ENCODE measurements at places on chromosomes 13 and 19.

DNA sequence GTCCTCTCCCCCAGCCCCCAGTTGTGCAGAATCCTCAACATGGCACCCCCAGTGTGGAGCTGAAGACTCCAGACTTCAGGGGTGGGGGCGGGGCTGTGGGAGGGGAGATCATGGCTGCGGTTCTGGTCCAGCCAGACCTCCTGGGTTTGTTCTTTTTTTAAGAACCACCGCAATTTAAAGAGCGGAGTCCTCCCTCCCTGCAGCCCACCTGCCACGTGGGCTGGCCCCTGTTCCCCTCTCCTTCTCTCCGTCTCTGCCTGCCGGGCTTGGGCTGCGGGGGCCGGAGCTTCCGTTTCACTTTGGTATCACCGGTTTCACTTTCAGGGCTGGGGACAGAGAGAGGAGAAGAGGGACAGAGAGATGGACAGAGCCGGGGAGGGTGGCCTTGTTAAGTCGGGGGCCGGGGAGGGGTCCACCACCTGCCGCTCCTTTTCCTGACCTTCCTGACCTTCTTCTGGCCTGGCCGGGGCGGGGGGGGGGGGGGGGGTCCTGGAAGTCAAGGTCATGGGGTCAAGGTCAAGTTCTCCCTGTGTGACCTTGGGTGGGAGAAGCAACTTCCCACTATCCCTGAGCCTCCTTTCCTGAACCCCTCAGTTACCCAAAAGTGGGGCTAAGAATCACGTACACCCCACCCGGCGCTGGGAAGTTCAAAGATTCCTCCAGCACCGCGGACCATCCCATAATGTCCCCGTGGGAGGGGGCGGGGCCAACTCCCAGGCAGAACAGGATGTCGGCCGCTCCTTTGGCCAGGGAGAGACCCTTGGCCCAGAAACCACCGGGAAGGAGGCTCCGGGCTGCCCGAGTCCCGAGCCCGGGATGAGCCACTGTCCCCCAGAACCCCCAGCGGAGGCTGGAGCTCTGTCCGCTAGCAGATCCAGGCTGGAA is 11.3 kb upstream of the ZBTB7A start:
- DNase-seq = no peak

DNA sequence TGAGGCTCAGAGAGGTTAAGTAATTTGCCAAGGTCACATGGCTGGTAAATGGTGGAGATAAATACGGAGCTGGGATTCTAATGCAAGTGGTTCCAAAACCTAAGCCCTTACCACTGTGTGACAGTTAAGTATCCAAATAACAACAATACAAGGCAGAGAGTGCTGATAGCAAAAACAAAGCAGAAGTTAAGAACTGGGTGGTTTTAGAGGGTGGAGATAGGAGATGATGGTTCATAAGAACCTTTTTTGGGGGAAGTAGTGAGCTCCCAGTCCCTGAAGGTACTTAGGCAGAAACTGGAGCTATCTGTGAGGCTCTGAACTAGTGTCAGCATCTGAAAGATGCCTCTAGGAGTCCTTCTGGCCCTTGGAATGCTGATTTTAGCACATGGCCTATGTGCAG is 56.2 kb upstream of the UBE2L5 start:
- DNase-seq = no peak

DNA sequence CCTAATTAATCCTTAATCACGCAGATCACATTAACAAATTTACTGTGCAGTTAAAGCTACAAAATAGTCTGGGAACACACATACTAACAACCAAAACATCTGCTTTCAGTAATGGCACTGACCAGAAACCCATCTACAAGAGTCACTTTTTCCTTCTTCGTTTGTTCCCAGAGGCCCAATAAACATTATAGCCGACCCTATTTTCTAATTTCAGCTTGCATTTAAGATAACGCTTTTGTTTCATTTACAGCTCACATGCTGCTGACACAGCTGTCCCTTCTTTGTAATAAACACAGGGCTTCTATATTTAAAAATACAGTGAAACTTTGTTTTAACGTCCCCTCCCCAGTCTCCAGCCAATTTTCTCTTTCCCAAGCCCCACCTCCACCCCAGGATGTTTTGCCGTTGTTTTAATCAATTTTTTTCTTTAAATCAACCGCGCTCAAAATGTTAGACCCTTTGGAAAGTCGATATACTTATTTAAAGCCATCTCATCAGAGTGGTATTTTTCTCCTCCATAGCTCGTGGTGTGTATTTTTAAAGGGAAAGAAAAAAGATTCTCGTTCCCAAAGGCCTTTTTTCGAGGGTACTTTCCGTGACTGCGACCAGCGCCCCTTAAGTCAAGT is 1.7 kb upstream of the WBP4 start:
- DNase-seq = no peak

- DNase-seq = no peak
Measured at GRCh38 chr19:907183-907853, 5.7 kb downstream of the R3HDM4 start.

GRCh38 chr19:28632371-28633080 is 580.4 kb downstream of the UQCRFS1 start:
- no peak for DNase-seq

GRCh38 chr13:40315416-40316064 is 350.9 kb downstream of the FOXO1 start:
- peak; percentile 29 for DNase-seq

DNA sequence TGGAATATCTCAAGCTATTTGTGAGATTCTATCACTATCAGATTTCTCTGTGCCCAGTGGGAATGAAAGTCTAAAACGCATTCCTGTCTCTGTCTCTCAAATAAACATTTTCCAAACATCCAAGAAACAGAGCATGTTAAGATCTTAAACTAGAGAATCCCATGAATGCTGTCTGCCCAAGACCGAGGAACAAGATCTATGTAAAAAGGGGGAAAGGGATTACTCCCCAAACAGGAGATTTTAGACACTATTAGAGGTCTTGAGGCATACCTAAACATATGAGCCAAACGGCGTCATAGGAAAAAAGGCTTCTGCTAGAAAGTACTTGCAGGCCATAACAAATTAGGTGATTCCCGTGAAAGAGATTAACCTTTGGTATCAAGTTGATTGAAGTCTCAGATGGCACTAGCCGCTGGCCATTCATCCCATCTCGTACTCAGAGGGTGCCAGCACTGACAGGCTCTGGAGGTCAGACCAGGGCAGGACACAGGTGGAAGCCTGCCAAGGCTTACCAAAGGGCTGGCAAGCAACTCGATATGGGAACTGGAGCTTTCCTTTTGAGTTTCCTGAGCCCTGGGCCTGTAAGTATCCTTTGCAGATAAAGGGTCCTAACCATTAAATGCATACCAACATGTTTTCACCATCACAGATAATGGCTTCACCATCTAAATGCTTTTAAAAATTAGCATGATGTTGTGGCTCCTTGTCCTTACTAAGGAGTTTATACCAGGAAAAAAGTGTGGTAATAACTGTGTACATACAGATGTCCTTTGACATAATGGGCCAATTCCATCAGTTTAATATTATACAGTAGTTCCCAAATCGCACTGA is 225.2 kb downstream of the FOXO1 start:
- no peak for DNase-seq

DNA sequence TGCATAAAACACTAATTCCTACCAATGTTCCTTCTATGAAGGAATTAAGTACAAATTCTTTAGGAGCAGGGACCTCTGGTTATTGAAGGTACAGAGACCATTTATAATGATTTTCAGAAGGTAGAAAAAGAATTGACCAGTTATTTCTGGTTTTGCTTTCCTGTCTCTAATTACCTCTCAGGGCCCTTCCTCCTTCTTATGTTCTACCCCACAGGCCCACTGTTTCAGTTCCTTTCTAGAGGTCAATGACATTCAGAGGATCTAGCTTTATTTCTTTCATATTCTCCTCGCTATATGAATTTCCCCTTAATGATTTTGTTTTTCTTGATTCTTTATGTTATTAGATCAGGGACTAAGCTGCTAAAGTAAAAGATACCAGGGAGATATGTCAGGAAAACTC is 345.0 kb upstream of the SPRY2 start:
- no peak for DNase-seq

DNA sequence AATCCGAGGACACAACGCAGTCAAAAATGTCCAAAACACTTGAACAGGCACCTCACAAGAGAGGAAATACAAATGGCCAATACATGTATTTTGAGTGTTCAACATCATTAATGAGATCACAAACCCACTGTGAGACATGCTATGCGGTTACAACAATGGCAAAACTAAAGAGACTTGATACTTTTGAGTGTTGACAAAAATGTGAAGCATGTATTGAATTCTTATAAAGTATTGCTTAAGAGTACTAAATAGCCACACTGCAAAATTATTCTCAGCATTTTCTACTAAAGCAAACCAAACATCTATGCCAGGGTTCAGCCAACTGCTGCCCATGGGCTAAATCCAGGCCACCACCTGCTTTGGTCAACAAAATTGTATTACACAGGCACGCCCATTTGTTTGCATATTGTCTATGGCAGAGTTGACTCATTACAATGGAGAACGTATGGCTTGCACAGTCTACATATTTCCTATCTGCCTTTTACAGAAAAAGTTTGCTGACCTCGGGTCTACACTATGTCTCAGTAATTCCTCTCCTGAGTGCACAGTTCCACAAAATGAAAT is 135.3 kb downstream of the B3GLCT start:
- DNase-seq = no peak

GRCh38 chr19:22620401-22620800 is 13.7 kb upstream of the ZNF492 start:
- no peak for DNase-seq

- DNase-seq = no peak
Measured at GRCh38 chr13:34031610-34032009, 213.7 kb downstream of the RFC3 start.

DNA sequence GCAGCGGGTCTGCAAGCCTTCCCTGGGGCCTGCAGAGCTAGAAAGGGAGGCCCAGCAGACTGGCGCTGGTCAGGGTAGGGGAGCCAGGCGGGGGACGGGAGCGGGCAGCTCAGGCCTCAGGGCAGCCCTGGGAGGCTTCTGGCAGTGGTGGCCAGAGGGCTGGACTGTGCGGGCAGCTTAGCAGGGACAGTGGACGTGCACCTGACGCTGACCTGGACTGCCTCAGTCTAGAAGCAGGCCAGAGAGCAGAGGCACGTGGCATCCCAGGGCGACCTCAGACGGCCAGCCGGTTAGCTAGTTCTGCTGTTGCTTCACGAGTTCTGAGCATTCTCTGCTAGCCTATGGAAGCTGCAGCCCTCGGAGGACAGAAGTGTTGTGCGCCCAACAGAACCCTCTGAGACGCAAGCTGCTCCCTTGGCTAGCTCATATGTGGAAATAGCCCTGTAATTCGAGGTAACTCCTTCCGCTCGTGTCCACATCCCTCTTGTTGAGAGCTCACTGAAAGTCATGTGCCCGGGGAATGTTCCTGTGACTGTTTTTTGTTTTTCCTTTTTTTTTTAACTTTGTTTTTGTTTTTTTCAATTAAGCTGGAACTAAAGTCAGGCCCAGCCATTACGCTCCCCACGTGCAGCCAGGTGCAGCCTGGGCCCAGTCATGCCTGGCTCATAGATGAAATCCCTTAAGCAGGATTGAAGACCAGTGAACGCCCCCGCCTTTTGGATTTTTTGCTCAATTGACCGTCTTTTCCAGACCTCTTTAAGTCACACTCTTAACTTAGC is 1.9 kb upstream of the FAM174C start:
- no peak for DNase-seq

GRCh38 chr13:39616087-39616694 is 13.2 kb upstream of the LHFPL6 start:
- DNase-seq = no peak

- peak; percentile 74 for DNase-seq
Measured at GRCh38 chr19:18021121-18021755, 13.3 kb downstream of the ARRDC2 start.

GRCh38 chr13:43687038-43687437 is 99.7 kb downstream of the ENOX1 start:
- no peak for DNase-seq

GRCh38 chr19:8044018-8044417 is 8.5 kb upstream of the CCL25 start:
- DNase-seq = no peak

DNA sequence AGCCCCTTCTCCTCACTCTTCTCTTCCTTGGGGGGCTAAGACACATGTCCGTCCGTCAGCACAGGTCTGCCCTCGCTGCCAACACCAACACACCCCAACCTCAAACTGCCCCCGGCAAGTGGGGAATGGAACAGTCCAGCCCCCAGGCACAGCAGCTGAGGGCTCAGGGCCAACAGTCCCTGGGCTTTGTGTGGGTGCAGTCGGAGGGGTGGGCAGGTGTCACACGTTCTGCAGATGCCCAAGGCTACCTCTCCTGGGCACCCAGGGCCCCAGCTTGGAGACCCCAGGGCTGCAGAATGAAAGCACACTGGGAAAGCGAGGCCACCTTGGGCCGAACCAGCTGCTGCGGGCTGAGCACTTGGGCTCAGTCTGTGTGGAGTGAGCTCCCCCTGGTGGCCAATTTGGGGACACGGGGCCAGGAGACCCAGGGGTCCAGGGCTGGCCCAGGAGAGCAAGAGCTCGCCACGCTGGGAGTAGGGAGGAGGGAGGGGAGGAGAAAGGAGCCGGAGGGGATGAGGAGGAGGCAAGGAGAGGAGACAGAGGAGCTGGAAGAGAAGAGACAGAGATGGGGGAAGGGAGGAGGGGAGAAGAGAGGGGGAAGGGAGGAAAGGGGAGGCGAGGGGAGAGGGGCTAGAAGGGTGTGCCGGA is 14.0 kb upstream of the ATP8B3 start:
- DNase-seq = peak; percentile 62

- no peak for DNase-seq
Measured at GRCh38 chr13:105773863-105774538, 761.5 kb downstream of the EFNB2 start.

DNA sequence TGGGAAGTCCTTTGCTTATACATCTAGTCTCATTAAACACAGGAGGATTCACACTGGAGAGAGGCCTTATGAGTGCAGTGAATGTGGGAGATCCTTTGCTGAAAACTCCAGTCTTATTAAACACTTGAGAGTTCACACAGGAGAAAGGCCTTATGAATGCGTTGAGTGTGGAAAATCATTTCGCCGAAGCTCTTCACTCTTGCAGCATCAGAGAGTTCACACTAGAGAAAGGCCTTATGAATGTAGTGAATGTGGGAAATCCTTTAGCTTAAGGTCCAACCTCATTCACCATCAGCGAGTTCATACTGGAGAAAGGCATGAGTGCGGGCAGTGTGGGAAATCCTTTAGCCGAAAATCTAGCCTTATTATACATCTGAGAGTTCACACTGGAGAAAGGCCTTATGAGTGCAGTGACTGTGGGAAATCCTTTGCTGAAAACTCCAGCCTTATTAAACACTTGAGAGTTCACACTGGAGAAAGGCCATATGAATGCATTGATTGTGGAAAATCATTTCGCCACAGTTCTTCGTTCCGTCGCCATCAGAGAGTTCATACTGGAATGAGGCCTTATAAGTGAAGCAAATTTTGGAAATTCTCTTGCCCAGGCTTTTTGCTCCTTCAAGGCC is 9.9 kb downstream of the ZNF586 start:
- no peak for DNase-seq

- no peak for DNase-seq
Measured at GRCh38 chr13:33139184-33139583, 123.0 kb downstream of the KL start.

- no peak for DNase-seq
Measured at GRCh38 chr13:104477261-104477660, 1411.0 kb upstream of the SLC10A2 start.

DNA sequence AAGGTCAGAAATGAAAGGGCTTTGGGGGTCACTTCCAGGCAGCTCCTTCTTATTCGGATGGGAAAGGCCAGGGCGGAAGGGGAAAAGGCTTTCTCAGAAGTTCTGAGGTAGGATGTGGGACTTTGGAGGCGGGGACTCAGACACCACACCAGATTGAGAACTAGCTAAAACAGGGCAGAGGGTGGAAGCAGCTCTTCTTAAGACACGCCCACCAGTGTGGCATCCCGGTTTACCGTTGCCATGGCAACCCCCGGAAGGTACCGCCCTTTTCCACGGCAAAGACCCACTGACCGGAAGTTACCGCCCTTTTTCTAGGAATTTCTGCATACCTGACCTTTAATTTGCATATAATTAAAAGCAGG is 3.8 kb upstream of the LILRA5 start:
- no peak for DNase-seq
